Tracheal epithelial cell (primary cell): ENCODE measurements at places on chromosomes 6 and 20. TPM values are rescaled to one million over a fixed set of nuclear protein-coding genes. Genes with fewer than 3 reads are reported as not detected.

The SNPH gene
- total RNA-seq, result 2.6 and 3.4 TPM in 2 replicates

The CLDN20 gene
- total RNA-seq, result not detected in 2 replicates

The RIMS1 gene
- 6.0 TPM in 1 of 2 replicates, not detected in the other for total RNA-seq

The GABRR2 gene
- total RNA-seq, result not detected in 2 replicates

The XKR7 gene
- total RNA-seq, result under 0.01 TPM in 1 of 2 replicates, not detected in the other

The SLC22A1 gene
- under 0.01 TPM in 1 of 2 replicates, not detected in the other for total RNA-seq

The PM20D2 gene
- total RNA-seq, result 11.3 and 18.5 TPM in 2 replicates

The PGC gene
- not detected in 2 replicates for total RNA-seq

The NFATC2 gene
- total RNA-seq, result under 0.01 and 0.24 TPM in 2 replicates
